Breast epithelium (tissue), 4 donors: ENCODE measurements at places on chromosomes 5 and 9. TPM values are rescaled to one million over a fixed set of nuclear protein-coding genes. Genes with fewer than 3 reads are reported as not detected.

DNA sequence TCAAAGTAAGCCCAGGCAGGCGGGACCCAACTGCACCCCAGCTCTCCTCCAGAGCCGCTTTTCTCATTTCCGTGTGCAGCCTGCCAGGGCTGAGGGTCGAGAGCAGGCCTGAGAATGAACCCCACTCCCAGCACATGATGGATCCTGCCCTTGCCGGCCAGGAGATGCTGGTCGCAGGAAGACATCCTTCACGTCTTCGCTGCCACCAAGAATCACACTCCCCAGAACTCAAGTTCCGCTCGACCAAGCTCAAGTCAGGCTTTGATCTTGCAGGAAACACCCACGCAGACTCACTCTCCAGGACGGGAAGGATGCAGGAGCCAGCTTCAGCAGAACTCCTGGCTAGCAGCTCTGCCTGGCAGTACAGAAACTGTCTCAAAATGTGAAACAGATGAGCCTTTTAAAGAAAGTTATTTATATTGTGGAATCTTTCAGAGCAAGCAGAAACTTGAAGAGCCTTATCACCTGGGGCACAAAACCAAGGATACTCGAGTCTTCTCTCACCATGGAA lies 102.4 kb downstream of the ROR2 start:
- no peaks in the 10 kb centered on the region for H3K36me3 ChIP-seq
- no peak overlapping the region for H3K27ac ChIP-seq
- no peak overlapping the region for H3K4me3 ChIP-seq
- DNase-seq, result no peak

- H3K27ac ChIP-seq, result no peak overlapping the region
- H3K4me1 ChIP-seq, result no peaks in the 10 kb centered on the region
- H3K27me3 ChIP-seq, result no peaks in the 10 kb centered on the region
- H3K4me3 ChIP-seq, result no peak overlapping the region
- no peak for DNase-seq
These were observed 11.6 kb upstream of the ITGA1 start for GRCh38 chr5:52776116-52776515.

DNA sequence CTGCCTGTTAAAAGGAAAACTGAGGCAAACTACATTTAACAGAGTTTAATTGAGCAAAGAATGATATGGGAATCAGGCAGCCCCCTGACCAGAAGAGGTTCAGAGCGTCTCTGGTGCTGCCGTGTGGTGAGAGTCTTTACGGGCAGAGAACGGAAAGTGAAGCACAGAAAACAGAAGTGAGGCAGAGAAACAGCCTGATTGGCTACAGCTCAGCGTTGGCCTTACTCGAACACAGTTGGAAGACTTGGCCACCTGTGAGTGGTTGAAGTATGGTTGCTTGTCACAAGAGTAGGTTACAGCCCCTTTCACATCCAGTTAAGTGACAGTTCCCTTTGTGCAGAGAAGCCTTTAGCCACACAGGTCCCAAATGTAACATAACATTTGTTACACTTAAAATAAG lies 16.9 kb upstream of the FBP1 start:
- no peaks in the 10 kb centered on the region for H3K4me1 ChIP-seq
- no peaks in the 10 kb centered on the region for H3K36me3 ChIP-seq
- H3K27ac ChIP-seq, result no peak overlapping the region
- H3K27me3 ChIP-seq, result no peaks in the 10 kb centered on the region
- H3K4me3 ChIP-seq, result peak overlapping the region; percentile 17

FBP2 gene
- total RNA-seq, result not detected

DND1 gene
- 2.6 TPM for total RNA-seq

TAF11L10 gene
- total RNA-seq, result not detected
